ENCODE measurements at places on chromosomes 12 and 14.

DNA sequence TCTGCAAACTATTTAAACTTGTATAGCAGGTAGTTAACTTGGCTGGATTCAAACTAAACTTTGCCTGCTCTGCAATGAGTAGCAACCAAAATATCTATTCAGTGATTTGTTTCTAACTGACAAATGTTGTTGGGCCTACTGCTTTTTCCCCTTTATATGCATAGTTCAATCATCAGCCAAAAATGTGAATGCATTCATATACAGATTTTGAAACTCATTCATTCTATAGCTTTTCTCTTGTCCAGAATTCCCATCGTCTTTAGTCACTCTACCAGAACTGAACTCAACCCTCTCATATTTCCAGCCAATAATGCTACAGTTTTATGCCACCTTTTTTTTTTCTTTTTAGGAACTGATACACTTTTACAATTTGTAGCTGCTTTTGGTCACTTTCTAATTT lies 599.8 kb downstream of the RPL10L start:
- no peak overlapping the region for H3K4me3 ChIP-seq
- H3K27me3 ChIP-seq: no peaks in the 10 kb centered on the region
- DNase-seq: no peak
- H3K27ac ChIP-seq: no peak overlapping the region
- H3K36me3 ChIP-seq: no peaks in the 10 kb centered on the region

- peaks cover 30% of the 10 kb centered on the region for H3K27me3 ChIP-seq
- no peak overlapping the region for H3K4me3 ChIP-seq
- no peak for DNase-seq
- H3K36me3 ChIP-seq: no peaks in the 10 kb centered on the region
- H3K27ac ChIP-seq: no peak overlapping the region
- H3K4me1 ChIP-seq: no peaks in the 10 kb centered on the region
These were observed 238.6 kb upstream of the CRY1 start for GRCh38 chr12:107331912-107332311.

- peaks cover 33% of the 10 kb centered on the region for H3K4me1 ChIP-seq
- peaks cover 19% of the 10 kb centered on the region for H3K36me3 ChIP-seq
- DNase-seq: no peak
- H3K27me3 ChIP-seq: no peaks in the 10 kb centered on the region
These were observed 213.5 kb upstream of the SLC38A2 start for GRCh38 chr12:46585854-46586621.

DNA sequence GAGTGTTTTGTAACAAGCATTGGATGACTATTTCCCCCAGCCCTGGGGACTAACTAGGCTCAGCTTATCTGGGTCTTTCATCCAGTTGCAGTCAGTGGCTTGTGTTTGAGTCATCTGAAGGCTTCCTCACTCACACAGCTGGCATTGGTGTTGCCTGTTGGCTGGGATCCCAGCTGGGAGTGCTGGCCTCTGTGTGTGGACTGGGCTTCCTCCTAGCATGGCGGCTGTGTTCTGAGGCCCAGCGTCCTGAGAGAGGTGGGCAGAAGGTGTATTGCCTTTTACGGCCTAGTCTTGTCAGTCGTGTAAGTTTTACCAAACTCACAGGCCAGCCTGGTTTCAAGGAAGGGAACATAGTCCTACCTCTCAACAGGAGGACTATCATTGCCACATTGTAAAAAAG lies 28.3 kb upstream of the PPP2R5C start:
- no peak for DNase-seq
- H3K27ac ChIP-seq: no peak overlapping the region
- no peak overlapping the region for H3K4me3 ChIP-seq
- H3K36me3 ChIP-seq: no peaks in the 10 kb centered on the region
- peaks cover 22% of the 10 kb centered on the region for H3K4me1 ChIP-seq
- H3K27me3 ChIP-seq: peaks cover 10% of the 10 kb centered on the region

DNA sequence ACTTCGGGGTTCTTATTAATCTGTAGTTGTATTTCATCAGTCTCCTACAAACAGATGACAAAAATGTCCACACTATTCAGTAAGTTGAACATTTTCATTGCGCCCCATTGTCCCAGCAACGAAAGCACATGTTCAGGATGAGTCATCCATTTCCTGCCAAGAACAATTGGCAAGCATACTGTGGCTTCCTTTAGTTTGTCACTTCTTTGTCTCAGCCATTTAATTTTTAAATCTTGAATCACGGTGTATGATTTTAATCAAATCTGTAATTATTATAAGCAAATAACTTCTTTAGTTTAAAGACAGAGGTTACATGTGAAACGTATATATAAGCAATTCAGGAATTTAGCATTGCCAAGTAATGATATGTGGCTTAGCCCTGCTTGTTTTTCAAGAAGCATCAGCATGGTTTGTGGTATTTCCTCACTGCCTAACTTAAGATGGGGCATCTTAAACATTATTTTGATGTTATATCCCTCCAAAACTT lies 211.3 kb upstream of the KRR1 start:
- peak overlapping the region; percentile 22 for H3K27ac ChIP-seq
- H3K36me3 ChIP-seq: no peaks in the 10 kb centered on the region
- H3K4me1 ChIP-seq: no peaks in the 10 kb centered on the region
- H3K4me3 ChIP-seq: no peak overlapping the region
- DNase-seq: no peak
- H3K27me3 ChIP-seq: peaks cover 7% of the 10 kb centered on the region

DNA sequence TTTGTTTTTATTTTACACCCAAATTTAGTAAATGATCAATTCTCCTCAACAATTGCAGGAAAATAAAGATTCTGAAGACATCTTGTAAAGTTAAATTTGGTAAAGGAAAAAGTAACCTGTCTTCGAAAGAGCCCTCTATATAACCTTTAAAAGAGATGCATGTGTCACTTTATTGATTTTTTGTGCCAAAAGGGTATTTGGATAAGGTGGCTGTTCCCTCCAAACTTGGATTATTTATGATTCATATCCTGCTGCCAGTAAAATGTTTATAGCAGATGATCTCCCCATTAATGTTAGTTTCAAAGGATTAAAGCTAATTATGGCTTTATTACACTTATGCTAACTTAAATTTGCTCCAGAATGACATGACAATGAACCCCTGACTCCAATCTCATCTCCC lies 98.8 kb downstream of the DUSP6 start:
- H3K4me3 ChIP-seq: no peak overlapping the region
- no peaks in the 10 kb centered on the region for H3K4me1 ChIP-seq
- peaks cover 4% of the 10 kb centered on the region for H3K27me3 ChIP-seq
- no peak for DNase-seq
- no peaks in the 10 kb centered on the region for H3K36me3 ChIP-seq

DNA sequence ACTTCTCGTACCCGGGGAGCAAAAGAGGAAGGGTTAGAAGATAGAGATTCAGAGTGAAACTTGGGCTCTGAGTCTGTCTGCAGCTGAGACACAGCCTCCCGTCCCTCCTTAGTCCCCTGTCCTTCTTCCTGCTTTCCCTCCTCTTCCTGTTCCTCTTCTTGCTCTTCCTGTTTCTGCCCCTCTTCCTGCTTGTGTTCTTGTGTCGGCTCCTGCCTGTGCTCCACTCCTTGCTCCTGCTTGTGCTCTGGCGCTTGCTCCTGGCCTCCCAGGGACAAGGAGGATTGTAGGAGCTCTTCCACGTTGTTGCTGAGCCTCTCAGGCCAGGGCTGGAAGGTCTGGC lies 3.0 kb downstream of the ACRBP start:
- peaks cover 8% of the 10 kb centered on the region for H3K36me3 ChIP-seq
- peak overlapping the region; percentile 70 for H3K4me3 ChIP-seq
- no peak for DNase-seq
- peaks cover 48% of the 10 kb centered on the region for H3K4me1 ChIP-seq
- H3K27ac ChIP-seq: peak overlapping the region; percentile 89
- no peaks in the 10 kb centered on the region for H3K27me3 ChIP-seq

GRCh38 chr14:101602466-101602840 lies 41.2 kb downstream of the DIO3 start:
- no peak overlapping the region for H3K27ac ChIP-seq
- H3K27me3 ChIP-seq: peaks cover 18% of the 10 kb centered on the region
- no peaks in the 10 kb centered on the region for H3K36me3 ChIP-seq
- H3K4me3 ChIP-seq: no peak overlapping the region

GRCh38 chr14:61577506-61577931 lies 117.8 kb upstream of the HIF1A start:
- peaks cover 6% of the 10 kb centered on the region for H3K4me1 ChIP-seq
- no peaks in the 10 kb centered on the region for H3K36me3 ChIP-seq
- no peak for DNase-seq
- no peaks in the 10 kb centered on the region for H3K27me3 ChIP-seq

- no peaks in the 10 kb centered on the region for H3K27me3 ChIP-seq
- no peak for DNase-seq
- H3K4me3 ChIP-seq: no peak overlapping the region
- no peak overlapping the region for H3K27ac ChIP-seq
- H3K4me1 ChIP-seq: no peaks in the 10 kb centered on the region
- H3K36me3 ChIP-seq: no peaks in the 10 kb centered on the region
These were observed 63.6 kb downstream of the HELB start for GRCh38 chr12:66365718-66366490.

DNA sequence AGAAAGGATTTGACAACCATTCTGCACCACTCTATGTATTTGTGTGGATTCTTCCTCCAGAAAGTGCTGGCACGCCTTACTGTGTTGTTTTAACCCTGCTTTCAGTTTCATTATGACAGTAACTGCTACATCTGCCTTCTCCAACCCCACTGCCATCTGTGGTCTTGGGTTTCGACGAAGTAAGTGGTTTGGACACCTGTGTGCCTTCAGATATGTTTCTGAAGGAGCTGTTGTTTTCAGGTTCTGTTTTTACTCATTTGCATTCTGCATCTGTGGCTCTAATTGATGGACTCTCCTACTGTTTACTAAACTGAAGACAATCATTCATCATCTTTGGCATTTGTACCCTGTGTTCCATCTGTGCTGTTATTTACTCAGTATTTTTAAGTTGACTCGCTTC lies 4.1 kb downstream of the TSHR start:
- peaks cover 9% of the 10 kb centered on the region for H3K27me3 ChIP-seq
- peak overlapping the region; percentile 32 for H3K4me3 ChIP-seq
- peak; percentile 19 for DNase-seq
- H3K4me1 ChIP-seq: peaks cover 55% of the 10 kb centered on the region
